ENCODE measurements at places on chromosomes 5 and 9.

- no peak for DNase-seq
Measured at GRCh38 chr5:78597068-78597973, 51.3 kb downstream of the LHFPL2 start.

DNA sequence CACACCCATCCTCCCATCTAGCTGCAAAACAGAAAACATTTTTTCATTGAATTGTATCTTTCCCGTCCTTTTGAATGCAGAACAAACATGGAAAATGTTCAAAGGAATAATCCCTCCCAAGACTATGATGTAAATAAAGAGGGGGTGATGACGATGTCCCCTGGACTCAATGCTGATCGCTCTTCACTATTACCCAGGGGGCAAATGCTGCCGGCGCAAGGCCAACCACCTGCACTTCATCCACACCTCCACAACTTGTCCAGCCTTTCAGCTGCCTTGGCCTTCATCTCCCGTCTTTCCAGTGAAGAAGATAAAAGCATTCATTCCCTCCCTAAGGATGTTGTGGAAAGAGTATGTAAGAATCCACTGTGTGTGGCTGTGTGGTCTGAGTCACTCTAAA is 240.3 kb downstream of the AGTPBP1 start:
- DNase-seq, result no peak

- DNase-seq, result no peak
Measured at GRCh38 chr5:65771266-65771665, 49.3 kb downstream of the NLN start.

GRCh38 chr5:1310118-1310517 is 15.2 kb upstream of the TERT start:
- DNase-seq, result no peak

- DNase-seq, result no peak
Measured at GRCh38 chr9:116337015-116337414, 183.4 kb downstream of the PAPPA start.

- no peak for DNase-seq
Measured at GRCh38 chr5:174454464-174454863, 269.9 kb upstream of the MSX2 start.

All from NCI-H146 (cell line).